ENCODE measurements at places on chromosomes 4 and X.

GRCh38 chrX:150680974-150681373 is 12.2 kb upstream of the MTMR1 start:
- DNase-seq: no peak

- DNase-seq: no peak
These were observed 31.3 kb downstream of the SLIT2 start for GRCh38 chr4:20283039-20283438.

- no peak for DNase-seq
These were observed 723.1 kb downstream of the ADGRL3 start for GRCh38 chr4:61923179-61923578.

DNA sequence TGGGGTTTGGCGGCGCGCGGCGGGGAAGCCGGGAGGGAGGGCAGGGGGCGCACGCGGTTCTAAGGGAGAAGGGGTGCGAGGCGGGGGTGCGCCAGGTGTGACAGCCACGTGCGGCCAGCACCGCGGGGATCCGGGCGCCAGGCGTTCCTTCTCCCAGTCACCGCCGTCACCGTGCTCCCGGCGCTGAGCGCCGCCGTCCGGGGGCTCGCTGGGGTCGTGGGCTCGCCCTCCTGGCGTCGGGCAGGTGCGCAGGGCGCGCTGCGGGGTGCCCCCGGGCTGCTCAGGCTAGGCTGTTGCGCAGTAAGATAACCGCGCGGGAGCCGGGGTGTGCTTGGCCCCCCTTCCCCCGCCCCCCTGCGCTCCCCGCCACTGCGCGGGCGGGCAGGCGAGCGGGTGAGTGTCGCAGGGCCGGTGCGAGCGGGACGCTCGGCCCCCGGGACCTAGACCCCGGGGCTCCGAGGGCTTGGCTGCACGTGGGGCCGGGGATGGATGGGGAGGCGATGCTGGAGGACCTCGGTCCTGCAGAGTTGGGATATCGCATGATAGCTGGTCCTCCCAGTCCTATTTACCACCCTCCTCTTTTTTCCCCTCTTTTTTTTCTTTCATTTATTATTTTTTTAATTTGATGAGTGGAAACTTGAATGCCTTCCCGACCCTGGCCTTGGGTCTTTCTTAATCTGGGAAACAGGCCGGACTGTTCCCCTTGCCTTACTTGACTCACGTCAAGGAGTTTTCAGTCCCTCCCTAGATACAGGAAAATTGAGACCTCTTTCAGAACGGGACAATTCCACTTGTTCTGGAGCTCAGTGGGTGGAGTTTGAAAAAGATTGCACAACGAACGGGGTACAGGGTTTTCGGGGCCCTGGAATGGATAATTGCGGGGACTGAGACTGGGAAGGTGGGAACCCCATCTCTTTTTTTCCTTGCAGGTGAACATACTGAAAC is 797 bp downstream of the TXLNG start:
- peak; percentile 46 for DNase-seq

GRCh38 chrX:39307488-39307887 is 506.2 kb downstream of the MID1IP1 start:
- no peak for DNase-seq

DNA sequence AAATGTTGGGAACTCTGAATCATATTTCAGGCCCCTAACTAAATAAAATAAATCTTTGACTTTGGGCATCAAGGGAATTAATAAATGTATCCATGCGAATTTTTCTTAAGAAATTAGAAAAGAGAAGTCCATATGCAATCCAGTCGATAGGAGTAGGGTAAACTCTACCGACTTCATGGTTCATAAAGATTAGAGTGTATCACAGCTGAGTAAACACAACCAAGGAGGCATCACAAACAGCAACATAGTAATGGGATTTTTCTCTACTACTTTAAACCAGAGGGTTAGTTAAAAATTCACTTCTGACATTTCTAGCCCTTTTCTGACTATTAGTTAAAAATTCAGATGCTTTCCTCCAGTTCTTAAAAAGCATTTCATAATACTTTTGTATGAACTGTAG is 19.9 kb downstream of the SEPTIN11 start:
- no peak for DNase-seq

GRCh38 chr4:156194896-156195295 is 241.2 kb upstream of the CTSO start:
- DNase-seq: no peak

GRCh38 chrX:115560978-115561604 is at the start of gene PLS3:
Gene PLS3 (plus strand): TSS chrX:115561174. CDS start chrX:115610251, 49,077 bp downstream.
- DNase-seq: peak; percentile 42

DNA sequence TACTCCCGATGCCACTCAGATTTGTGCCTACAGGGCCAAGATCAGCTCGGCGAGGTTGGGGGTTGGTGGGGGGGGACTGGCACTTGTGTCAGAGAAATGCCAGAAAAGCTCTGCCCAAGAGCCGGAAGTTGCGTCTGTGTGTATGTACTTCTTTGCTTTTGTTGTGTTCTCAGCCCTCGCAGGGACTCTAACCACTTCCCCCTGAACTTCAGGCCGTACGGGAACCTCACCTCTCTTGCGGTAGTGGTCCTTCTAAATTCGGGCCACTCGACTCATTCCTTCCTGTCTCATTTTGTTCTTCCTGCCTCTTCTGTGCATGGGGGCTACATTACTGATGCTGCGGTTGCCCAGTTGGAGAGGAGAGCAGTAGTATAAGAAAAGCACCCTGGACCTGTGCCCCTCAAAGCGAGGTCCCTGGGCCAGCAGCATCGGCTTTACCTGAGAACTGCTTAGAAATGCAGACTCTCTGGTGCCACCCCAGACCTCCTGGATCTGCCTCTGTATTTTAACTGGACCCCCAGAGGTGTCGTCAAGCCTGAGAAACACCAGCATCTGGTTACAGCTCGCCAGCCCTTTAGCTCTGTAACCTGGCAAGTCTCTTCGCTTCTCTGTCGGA is 146.3 kb upstream of the RPS6KA3 start:
- peak; percentile 24 for DNase-seq

- DNase-seq: no peak
These were observed 52.9 kb downstream of the NSG1 start for GRCh38 chr4:4439782-4440181.

DNA sequence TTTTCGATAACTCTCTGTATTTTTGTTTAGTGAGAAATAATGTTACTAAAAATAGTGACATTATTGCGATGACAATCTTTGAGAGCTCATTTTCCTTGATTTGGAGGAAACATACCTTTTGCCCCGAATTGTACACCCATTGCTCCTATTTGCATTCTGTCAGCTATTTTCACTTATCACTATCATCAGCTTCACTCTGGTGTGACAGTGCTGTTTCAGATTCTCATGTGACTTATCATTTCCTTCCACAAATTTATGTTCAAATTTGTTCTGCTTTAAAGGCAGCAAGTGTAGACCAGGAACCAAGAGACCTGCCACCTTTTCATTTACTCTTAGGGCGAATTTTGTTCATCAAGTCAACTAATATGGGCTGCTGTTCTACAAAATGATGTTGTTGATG is 179.4 kb downstream of the RBM46 start:
- DNase-seq: no peak

DNA sequence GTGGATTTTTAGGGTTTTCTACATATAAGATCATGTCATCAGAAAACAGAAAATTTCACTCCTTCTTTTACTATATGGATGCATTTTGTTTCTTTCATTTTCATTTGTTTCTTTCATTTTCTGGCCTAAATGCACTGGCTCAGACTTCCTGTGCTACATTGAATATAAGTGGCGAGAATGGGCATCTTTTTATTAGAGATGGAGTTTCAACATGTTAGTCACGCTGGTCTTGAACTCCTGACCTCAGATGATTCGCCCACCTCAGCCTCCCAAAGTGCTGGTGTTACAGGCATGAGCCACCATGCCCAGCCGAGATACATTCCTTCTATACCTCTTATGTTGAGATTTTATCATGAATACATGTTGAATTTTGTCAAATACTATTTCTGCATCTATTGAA is 61.8 kb downstream of the BRWD3 start:
- no peak for DNase-seq

DNA sequence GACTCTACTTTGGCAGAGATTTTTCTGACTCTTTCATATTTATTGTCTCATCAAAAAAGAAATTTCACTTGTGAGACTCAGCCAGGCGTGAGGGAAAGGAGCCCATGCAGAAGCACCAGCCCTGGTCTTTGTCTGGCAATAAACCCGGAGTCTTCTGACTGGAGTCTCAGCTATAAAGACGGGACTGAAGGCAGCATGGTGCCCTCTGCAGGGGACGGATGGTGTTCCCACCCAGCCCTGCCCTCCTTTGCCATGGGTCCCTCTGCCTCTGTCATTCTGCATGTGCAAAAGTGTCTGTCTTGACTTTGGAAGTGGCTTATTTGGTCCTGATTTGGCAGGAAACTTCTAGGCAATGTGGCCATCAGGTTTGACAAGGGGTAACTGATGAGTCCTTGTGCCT is 14.2 kb downstream of the ZNF185 start:
- DNase-seq: no peak

DNA sequence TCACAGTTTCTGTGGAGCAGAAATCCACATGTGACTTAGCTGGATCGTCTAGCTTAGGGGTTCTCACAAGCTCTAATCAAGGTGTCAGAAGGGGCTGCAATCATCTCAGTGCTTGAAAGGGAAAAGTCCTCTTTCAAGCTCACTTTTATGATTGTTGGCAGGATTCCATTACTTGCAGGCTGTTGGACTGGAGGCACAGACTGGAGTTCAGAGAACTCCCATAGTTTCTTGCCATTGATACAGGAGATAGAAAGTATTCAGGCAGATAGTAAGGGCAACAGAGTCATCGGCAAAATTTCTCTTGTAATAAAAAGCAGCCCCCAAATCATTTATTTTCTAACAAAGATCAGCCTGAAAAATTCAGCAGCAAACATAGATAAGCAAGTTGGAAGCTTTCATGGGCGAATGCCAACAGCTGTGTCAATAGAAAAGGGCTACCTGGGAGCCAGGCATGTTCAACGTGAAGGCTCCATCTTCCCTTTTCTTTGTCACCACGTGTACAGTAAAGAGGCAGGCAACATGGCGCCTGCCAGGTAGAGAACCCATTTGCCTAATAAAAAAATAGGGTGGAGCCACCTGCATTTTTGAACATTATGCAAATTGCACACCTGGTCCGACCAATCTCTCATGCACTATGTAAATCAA is 64.4 kb downstream of the CXCL13 start:
- no peak for DNase-seq

- DNase-seq: no peak
These were observed 243.0 kb downstream of the PALLD start for GRCh38 chr4:168739886-168740285.

DNA sequence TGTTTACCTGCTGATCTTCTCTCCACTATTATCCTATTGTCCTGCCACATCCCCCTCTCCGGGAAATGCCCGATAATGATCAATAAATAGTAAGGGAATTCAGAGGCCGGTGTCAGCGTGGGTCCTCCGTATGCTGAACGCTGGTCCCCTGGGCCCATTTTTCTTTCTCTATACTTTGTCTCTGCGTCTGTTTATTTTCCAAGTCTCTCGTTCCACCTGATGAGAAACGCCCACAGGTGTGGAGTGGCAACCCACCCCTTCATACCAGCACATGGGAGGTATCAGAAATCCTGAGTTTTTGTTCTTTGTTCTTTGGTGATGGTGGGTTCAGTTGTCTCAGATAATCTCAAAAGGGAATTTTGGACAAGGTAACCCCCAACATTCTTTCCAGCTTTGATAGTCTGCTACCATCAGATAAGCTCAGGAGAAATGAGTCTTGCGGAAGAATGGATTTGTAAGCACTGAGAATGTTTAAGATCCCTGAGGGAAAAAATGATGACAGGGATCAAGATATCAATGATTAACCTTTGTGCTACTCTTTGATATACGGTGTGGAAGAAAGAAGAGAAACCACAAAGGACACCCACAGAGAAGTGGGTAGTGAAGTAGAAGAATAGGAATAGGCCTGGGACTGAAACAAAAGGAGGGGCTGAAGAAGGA is 117.9 kb downstream of the CEP44 start:
- no peak for DNase-seq

DNA sequence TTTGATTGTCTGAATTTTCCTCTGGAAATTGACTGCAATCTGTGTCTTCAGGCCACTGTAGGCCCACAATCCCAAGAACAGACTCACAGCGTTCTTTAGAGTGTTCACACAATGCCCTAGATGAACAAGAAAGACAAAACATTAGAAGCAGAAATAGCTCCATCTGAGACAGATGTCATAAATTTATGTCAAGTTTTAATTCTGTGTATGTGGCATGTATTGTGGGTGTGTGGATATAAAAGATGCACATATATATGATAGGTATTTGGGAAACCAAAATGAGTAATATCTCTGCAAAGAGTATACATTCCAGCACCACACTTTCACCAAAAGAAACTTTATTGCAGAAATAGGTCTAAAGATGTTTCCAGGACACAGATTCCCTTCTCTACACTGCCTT is 176.1 kb downstream of the CORIN start:
- DNase-seq: no peak

GRCh38 chrX:72107320-72107719 is 24.4 kb downstream of the RTL5 start:
- no peak for DNase-seq

DNA sequence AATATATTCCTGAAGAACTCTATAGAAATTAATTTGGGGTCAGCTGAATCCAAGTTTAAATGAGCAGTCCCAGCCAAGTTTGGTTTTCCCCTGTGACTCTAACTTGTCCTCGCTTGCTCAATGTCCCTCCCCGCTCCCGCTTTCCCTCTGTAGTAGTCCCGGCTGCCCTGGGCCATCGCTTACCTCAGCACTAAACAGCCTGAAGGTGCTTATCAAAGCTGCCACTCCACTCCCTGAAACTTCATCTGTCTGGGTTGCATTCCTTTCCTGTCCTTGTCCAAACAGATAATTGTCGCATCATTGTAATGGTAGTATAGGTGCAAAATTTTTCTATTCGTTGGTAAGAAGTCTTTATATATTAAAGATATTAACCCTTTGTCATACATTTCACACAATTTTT is 12.8 kb downstream of the SLC25A43 start:
- no peak for DNase-seq

DNA sequence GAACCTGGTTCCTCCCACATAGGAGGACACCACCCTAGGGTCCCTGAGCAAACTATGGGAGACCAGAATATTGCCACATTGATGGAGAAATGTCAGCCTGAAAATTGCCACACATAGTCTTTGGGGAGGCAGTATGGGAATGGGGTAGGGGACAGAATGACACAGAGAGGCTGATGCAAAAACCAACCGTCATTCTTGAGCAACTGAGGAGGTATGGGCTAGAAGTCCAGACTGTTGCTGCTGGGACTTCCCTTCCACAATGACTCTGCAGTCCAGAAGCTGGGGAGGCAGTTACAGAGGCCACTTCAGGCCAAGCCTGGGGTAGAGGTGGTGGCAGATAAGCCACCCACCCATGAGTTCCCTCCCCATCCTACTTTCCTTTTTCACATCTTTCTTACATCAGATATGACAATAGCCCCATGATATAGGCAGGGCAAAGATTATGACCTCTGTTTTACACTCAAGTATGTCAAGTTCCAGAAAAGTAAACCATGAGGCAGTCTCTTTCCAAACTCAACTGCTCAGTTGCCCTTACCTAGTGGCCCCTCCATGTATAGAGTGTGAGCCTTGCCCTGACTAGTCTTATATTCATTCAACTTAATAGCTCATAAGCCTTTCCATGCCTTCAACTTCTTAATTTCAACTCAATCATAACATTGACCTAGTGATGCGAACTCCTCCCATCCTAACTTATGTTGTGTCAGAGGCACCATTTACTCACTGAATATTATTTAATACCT is 41.7 kb downstream of the VSIG4 start:
- DNase-seq: no peak

- DNase-seq: no peak
These were observed 1999.4 kb upstream of the AGA start for GRCh38 chr4:179441596-179441995.
